ENCODE measurements at places on chromosomes 11 and 22.

DNA sequence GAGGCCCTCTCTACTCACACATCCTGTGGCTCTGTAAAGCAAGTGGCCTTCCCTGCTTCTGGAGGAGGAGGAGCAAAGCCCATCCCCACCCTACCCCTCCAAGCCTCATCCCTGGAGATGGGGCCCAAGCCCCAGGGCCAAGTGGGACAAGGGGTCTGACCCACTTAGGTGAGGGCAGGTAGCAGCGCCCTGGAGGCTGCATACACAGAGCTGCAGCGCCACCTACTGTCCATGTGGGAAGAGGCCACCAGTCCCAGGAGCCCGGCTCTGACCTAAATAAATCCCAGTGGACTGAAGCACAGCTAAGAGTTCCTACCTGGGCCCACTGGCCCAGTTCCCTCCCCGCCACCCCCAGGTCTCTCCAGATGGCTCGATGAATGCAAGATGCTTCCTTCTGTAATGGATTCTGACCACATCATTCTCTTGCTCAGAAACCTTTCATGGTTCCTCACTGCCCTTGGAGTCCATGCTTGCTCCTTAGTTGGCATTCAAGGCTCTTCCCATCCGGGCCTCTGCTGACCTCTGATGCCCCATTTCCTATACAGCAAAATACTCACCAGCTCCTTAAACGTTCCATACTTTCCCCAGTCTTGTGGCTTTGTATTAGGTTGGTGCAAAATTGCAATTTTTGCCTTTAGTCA is 62.1 kb downstream of the THAP12 start:
- peak; percentile 80 for DNase-seq

GRCh38 chr11:78961937-78962701 is 387.5 kb upstream of the NARS2 start:
- DNase-seq = no peak

GRCh38 chr22:41505511-41506220 is 36.7 kb downstream of the ACO2 start:
- no peak for DNase-seq

DNA sequence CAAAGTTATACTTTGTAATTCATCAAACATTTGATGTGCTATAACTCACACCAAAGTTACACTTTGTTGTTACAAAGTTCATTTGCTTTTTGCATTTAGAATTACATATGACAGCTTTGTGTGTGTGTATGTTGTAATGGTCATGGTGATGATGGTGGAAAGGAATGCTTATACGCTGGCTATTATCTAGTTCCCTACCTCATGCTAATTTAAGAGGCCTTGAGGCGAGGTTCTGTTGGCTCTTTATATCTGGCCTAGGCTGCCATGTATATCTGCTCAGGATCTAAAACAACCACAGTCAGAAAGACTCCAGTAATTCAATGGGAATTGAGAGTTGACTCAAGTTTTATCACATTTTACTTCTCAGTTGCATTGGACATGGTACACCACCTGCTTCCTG is 123.4 kb downstream of the SLC17A6 start:
- DNase-seq = no peak

- no peak for DNase-seq
These were observed 17.0 kb upstream of the MMP12 start for GRCh38 chr11:102891736-102892135.

DNA sequence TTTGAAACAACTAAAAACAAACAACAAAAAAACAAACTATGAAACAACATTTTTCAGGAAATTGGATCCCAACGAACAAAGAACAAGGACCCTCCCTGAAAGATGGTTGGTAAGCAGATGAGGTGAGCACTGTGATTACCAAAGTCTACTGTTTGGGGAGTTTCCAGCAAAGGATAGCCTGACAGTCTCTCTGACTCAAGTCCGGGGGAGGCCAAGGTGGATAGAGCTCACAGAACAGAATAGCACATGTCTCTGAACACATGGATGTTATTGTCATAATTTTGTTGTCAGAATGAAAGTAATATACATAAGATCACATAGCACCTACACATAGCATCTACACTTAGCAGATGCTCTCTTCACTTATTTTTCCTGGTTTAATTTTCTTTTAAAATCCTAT is 501.3 kb upstream of the TENM4 start:
- DNase-seq = peak; percentile 30

GRCh38 chr11:47201015-47201414 is 13.8 kb upstream of the DDB2 start:
- no peak for DNase-seq

GRCh38 chr22:37234736-37235711 is 9.0 kb downstream of the RAC2 start:
- no peak for DNase-seq

GRCh38 chr22:23231471-23232093 is 51.3 kb downstream of the BCR start:
- no peak for DNase-seq

- no peak for DNase-seq
These were observed 631 bp upstream of the SNX19 start for GRCh38 chr11:130916910-130917309.

GRCh38 chr22:29816539-29816938 is 21.5 kb downstream of the ASCC2 start:
- no peak for DNase-seq

- peak; percentile 89 for DNase-seq
These were observed 9.5 kb upstream of the CBX6 start for GRCh38 chr22:38881464-38881871.

DNA sequence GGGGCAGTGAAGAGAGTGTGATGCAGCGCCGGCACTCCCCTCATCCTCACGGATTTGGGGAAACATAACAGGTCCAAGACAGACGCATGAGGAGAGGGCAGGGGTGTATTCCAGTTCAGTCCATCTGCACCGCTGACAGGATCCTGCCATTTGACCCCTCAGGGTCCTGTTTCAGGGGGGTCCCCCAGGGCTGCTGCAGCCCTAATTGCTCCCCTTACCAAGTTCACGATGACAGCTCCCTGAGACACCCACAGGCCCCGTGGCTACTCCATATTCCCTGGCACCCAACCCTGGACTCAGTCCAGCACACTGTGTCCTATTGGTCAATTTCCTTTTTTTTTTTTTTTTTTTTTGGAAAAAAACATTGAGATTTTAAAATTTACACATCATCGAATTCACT is 41.5 kb downstream of the SHANK2 start:
- no peak for DNase-seq

DNA sequence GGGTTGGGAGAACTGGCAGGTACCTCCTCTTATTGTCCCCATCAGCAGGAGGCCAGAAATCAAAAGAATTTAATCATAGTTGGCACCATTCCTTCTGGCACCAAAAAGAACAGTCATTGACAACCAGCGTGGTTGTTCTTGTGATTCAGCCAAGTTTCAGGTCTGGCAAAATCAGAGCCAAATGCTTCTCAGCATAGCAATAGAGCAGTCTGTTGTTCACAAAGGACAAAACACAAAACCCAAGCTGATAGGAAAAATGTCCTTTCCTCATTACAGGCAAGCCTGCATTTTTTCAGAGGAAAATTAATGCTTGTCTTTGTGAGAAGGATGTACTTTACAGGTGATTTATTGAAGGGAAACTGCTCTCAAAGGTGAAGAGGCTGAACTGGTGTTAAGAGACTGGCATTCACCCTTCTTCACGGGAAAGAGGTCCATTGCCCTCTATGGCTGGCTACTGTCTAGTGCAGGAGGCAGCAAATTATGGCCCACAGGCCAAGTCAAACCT is 241.8 kb upstream of the ARHGAP42 start:
- peak; percentile 65 for DNase-seq

Data from MCF 10A (cell line).